ENCODE measurements at places on chromosomes 3 and 15.
A peak's percentile ranks its signal among the peaks of the same experiment; 100 is the strongest.

- DNase-seq, result no peak
Observed at GRCh38 chr15:38059665-38060064, 125.2 kb downstream of the TMCO5A start.

DNA sequence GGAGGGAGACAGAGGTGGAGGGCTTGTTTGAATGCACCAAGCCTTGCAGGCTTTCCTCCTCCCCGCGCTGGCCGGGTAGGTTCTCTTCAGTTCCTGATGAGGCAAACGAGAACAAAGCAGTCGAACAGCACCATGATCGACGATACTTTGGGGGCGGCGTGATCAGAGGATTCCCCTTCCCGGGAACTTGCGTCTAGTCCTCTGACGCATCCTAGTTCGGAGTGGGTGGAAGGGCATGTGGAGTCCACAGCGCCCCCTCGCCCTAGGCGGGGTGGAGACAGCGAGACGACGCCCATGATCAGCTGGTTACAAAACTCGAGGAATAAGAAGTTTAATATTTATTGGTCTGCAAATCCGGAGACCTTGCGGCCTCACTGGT lies 452 bp upstream of the SV2B start:
- peak; percentile 64 for DNase-seq

DNA sequence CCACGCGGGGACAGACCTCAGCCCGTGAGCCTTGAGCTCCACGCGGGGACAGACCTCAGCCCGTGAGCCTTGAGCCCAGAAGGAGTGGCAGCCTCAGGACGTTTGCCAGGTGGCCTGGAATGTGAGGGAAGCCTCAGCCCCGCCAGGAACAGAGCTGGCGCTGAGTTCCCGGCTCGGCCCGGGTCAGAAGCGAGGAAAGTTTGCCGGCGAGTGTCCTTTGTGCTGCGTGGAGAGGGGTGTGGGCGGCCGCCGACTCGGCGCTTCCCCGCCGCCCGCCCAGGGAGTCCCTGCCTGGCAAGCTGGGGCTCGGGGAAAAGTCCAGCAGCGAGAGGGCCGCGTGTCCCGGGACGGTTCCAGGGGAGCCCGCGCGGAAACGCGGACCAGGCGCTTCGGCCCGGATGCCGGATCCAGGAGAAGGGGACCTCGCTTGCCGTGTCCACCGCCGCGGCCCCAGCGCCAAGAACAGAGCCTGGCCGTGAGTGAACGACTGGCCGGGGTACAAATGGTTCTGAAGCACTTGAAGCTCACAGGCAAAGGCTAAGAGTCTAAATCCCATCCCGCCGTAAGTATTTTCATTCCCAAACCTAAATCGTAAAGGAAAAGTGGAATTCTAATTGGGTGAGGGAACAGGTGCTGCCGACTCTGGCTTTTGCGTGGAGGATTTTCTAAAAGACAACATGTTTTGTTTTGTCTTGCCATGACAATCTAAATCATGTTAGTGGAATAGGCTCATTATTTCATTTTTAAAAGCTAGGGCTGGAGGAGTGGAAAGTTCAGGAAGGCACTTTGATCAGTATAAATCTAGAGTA lies 1.7 kb downstream of the LRRN1 start:
- peak; percentile 29 for DNase-seq

GRCh38 chr15:31970007-31970406 lies 60.3 kb upstream of the CHRNA7 start:
- DNase-seq, result no peak

DNA sequence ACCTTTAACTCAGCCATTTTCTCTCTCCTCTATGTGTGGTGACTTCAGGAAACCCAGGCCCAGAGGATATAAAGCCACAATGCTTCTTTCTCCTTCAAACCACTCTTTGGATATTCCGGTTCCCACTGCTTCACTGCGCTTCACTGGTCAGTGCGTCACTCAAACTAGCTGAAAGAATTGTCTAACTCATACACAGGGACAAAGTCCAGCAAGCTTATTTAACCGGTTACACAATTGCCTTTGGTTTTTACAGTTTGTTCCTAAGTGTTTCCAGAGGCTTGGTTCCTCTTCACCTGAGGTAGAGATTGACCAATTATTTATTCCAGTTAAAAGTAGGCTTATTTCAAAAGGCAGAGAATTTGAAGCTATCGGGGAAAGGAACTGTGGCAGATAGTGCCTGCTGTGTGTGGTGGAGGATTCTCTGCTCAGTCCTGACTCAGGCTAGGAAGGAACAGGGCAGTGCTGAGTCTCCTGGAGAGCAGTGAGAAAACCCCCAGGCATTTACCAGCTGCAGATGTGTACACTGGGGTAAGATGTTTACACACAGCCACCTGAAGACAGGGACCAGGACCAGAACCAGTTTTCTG lies at the start of gene HGD:
Gene HGD (minus strand): TSS at position 145 of the 587 bp plus-strand sequence. CDS start 128 bp downstream, at position 17.
- DNase-seq, result no peak

- no peak for DNase-seq
Observed at GRCh38 chr3:65814845-65815578, 223.7 kb downstream of the MAGI1 start.

DNA sequence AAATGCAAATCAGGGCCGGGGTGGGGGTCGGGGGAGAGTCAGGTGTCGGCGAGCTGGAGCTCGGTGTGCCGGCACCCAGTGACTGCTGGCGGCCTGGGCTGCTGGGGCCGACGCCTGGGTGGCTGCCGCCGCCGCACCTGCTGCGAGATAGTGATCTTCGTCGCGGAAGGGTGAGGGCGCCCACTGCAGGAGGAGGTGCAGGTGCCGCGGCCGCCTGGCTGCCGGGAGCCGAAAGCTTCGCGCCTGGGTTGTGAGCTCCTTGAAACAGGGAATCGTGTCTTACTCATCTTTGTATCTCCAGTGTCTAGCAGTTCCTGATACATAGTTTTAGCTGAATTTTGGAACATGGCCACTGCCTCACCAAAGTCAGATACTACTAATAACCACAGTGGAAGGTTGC lies 64.0 kb upstream of the CPOX start:
- DNase-seq, result peak; percentile 18

- DNase-seq, result no peak
Observed at GRCh38 chr3:12541625-12542024, 3.7 kb downstream of the MKRN2OS start.

- peak; percentile 34 for DNase-seq
Observed at GRCh38 chr15:101496198-101496986, 6.9 kb upstream of the PCSK6 start.

DNA sequence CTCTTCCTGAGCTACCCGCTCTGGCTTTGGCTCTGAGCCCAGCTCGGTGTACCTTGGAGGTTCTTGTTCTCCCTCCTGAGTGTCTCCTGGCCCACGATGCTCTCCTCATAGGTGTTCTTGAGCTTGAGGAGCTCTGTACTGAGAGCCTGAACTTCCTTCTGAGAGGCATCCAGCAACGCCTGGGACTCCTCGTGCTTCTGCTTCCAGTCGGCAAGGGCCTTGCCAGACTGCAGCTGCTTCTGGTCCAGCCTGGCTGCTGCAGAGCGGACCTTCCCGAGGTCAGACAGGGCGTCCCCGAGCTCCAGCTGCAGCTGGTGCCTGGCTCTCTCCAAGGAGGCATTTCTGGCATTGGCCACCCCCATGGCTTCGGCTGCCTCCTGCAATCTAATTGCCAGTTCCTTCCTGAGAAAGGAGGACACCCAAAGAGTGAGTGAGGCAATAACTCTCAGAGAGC lies 99.8 kb downstream of the MYH15 start:
- no peak for DNase-seq

DNA sequence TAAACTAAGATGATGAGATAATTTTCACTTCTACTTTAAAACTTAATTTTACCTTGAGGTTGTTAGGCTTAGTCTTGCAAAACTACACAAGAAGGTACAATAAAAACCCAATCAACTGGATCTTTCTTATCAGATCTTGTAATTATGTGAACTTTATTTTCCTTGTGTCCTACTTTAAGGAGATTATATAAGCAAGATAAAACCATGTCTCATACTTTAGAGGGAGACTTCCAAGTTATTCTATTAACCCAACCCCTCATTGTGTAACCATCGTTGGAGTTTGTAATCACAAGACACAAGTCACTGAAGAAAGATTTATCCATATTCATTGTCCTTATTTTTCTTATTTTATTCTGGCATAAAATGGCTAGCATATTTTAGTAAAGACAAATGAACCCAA lies 165.6 kb downstream of the SERPINI1 start:
- DNase-seq, result no peak

DNA sequence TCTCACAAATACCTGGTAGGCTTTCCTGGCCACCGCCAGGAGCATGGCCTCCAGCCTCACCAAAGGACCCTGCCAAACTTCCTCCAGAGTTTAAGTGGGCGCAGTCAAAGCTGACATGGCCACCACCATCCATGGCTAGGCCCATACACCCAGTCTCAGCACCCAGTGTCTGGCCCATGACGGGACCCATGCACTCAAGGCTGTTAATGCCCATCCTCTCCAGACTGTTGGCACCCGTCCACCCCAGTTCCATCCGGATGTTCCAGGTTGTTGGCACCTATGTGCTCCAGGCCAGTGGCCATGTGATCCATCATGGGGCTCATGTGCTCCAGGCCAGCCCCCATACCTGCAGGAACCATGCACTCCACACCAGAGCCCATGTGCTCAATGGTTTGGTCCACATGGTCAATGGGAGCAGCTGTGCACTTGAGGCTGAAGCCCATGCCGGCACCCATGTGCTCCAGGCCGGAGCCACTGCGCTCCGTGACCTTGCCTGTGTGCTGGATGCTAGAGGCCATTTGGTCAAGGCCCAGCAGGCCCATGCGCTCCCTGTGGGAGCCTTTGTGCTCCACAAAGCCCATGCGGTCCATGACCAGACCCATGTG lies 20.4 kb downstream of the CTDSPL2 start:
- DNase-seq, result no peak

GRCh38 chr3:46221391-46221790 lies 13.3 kb upstream of the CCR1 start:
- no peak for DNase-seq

DNA sequence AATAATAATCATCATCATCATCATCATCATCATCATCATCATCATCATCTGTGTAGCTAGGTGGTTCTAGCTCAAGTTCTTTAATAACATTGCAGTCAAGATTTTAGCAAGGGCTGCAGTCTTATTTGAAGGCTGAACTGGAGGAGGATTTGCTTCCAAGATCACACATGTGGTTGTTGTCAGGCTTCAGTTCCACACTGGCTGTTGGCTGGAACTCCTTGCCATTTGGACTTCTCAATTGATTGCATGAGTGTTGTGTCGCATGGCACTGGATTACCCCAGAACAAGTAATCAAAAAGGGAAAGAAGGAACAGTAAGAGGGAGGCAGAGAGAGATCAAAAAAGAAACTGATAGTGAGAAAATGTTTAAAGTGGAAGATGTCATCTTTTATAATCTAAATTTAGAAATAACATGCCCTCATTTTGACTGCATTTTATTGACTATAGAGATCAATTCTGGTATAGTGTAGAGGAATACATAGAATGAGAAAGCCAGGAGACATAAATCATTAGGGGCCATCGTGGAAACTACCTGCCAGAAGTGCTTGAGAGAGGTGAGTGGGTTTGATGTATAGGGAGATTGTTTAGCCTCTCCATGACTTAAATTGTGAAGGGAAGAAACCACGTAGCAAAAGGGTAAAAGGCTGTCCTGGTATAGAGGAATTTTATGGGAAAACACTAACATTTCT lies 346.6 kb upstream of the RBMS3 start:
- DNase-seq, result no peak

GRCh38 chr3:117192888-117193287 lies 483.3 kb downstream of the TUSC7 start:
- no peak for DNase-seq

DNA sequence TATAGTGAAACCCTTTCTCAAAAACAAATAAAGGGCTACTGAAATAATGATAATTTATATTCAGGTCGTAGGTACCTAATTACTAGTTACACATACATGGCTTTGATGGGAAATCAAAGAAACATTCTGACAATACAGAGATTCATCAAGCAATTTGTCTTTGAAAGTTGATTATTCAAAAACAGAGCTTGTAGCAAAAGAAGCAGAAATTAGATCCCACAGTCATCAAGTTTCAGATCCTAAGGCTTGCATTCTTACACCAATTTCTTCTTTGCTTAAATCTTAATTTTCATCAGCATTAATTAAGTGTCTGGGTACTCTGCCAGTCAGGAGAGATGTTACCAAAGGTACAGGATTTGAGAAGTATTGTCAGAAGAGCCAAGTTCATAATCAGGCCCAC lies 1.5 kb upstream of the HEXA start:
- DNase-seq, result no peak

GRCh38 chr3:164095279-164095678 lies 983.0 kb downstream of the SI start:
- no peak for DNase-seq

DNA sequence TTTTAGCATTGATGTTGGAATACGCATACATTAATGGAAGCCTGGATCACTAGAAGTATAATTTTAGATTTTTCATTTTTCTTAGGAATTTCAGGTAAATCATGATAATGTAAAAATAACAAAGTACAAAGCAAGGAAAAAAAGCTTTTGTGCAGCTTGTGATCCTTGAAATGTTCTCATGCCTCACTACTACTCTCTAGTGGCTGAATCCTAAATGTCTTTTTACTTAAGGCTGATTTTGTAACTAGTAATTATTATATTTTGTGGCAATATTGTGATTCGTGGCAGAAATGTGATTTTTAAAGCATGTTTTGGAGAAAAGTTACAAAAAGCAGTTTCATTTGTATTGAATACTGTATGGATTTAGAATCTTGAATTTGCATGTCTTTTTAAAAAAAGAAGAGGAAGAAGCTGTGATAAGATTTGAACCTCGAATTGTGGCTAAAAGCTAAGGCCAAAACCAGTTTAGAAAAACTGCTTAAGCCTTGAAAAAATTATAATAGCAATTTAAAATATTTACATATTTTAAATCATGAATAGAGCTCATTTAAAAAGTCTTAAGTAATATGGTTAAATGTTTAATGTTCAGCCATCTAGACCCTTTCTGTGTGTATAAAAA lies 39.0 kb downstream of the U2SURP start:
- peak; percentile 60 for DNase-seq

DNA sequence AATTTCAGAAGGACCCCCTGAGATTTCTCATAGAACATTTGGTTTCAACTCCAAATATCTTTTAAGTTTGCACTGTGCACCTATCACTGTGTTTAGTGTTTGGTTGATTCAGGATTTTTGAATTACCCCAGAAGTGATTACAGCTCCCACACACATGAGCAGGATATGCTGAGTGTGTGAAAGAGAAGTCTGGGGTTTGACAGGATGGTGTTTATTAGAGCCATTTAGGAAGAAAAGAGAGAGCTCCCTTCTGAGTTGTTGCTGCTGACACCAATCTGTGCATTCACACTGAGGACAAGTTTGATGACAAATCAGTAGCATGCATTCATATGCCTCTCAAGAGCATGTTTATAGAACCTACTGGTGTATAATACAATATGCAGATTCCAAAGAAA lies 118.1 kb downstream of the RPL22L1 start:
- no peak for DNase-seq

- no peak for DNase-seq
Observed at GRCh38 chr3:136644212-136644611, 108.0 kb downstream of the STAG1 start.

- DNase-seq, result no peak
Observed at GRCh38 chr15:32857732-32858131, 139.9 kb downstream of the GREM1 start.

- DNase-seq, result no peak
Observed at GRCh38 chr15:70826634-70827033, 27.3 kb downstream of the LARP6 start.

- peak; percentile 30 for DNase-seq
Observed at GRCh38 chr15:40454904-40455391, 14.2 kb downstream of the BAHD1 start.
